ENCODE measurements at places on chromosomes 2 and 18.

DNA sequence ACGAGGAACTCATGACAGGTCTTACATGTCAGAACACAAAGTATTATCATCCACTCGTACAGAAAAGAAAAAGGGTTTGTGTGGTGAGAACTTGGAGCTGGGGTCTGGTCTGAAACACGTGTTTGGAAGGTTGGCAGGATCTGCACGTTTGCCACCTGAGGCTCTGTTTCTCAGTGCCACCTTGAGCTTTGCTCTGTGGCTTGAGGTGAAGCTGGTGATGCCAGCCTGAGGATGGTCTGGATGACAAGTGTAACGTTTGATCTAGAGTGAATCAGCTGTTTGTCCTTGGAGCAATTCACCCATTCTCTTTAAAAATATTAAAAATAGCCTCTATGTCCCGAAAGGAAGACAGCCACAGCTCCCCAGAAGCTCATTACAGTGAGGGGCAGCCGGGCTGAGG is 45.4 kb upstream of the KLF11 start:
- no peak for DNase-seq

GRCh38 chr2:144443837-144444817 is 75.8 kb downstream of the ZEB2 start:
- DNase-seq, result no peak

- no peak for DNase-seq
Measured at GRCh38 chr2:70964133-70964532, 14.3 kb upstream of the ANKRD53 start.

DNA sequence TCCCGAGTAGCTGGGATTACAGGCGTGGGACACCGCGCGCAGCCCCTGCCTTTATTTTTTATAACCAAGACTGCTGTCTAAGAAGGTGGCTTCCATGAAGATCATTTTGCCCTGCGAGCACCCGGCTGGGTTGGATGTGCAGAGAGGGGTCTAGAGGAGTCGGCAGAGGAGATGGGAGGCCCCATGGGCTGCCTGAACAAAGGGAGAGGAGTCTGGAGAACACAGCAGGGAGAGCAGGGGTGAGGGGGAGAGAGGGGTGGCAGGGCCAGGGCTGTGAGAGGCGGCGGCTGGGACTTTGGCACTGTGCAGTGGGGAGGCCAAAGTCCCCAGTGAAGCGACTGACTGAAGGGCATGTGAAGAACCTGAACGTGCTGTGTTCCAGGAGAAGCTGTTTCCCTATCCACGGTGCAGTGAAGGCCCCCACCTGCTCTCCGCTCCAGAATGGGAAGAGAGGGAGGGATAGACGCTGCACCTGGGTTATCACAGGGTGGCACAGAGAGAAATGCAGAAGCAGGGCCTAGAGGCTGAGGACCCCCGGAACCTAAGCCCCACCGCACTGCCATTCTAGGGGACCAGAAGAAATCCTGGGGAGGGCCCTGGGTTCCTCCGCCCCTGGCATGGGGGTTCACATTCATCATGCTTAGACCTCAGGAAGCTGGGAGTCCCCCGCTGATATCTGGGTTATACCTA is 24.8 kb upstream of the FOSL2 start:
- no peak for DNase-seq

DNA sequence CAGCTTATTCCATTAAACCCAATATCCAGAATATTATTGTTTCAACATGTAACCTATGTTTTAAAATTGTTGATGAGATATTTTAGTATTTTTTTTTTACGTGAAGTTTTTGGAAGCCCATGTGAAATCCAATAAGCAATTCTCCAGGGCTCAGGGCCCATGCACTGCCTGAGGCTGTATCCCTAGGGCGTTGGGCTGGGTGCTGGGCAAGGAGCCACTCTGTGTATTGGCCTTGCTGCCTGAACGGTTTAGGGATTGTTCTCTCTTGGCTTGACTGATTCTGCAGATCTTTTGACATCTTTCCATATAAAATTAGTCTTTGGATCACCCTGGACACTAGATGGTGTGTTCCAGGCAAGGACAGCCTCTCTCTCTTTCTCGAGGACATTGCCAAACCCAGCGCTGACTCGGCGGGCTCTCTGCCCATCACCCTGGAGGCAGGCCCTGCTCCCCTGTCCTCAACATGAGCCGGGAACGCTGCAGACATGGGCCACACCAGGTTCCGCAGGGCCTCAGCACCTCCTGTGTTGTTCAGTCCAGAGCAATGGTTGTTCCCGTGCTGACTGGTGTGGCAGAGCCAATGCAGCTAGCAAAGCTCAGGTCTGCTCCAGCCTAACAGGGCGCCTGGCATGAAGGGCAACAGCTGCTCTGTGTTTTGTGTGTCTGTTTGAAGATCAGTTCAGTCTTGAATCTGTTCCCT is 163.0 kb downstream of the SEPTIN10 start:
- no peak for DNase-seq

- no peak for DNase-seq
Measured at GRCh38 chr2:237012577-237013267, 73.0 kb upstream of the COPS8 start.

DNA sequence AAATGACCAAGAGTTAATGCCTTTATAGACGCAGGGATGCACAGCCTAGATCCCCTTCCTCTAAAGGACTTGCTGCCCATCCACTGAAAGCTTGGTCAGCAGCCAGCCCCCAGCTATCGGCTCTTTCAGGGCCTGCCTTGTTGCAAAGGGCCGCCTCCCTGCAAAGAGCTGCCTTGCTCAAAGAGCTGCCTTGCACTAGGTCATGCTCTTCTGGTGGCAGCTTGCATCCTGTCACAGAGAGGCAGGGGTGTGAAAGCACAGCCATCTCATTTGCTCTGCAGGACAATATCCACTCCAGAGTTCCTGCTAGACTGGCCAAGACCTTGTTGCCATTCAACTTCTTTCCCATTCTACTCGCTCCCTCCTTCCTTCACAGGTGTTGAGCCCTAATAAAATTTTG is 137.1 kb downstream of the MCFD2 start:
- DNase-seq, result no peak

- no peak for DNase-seq
Measured at GRCh38 chr2:181807526-181807925, 84.0 kb upstream of the ITPRID2 start.

- no peak for DNase-seq
Measured at GRCh38 chr2:226057365-226057764, 657.9 kb downstream of the NYAP2 start.

Data from activated CD4-positive, alpha-beta T cell treated with anti-CD3 and anti-CD28 coated beads, Interleukin-2, amount 10 ng/mL, durations not matched to agents 7 days and 5 days (primary cell).